ENCODE measurements at places on chromosomes 7 and 10.
A peak's percentile ranks its signal among the peaks of the same experiment; 100 is the strongest.

- H3K27me3 ChIP-seq = no peaks in the 10 kb centered on the region
- H3K4me3 ChIP-seq = peak overlapping the region; percentile 53
- H3K36me3 ChIP-seq = peaks cover 57% of the 10 kb centered on the region
- peaks cover 75% of the 10 kb centered on the region for H3K4me1 ChIP-seq
These were observed 19.1 kb downstream of the DNAJB12 start for GRCh38 chr10:72335394-72336258.

- H3K36me3 ChIP-seq = peaks cover 10% of the 10 kb centered on the region
- H3K27me3 ChIP-seq = no peaks in the 10 kb centered on the region
- no peak overlapping the region for H3K27ac ChIP-seq
- H3K4me3 ChIP-seq = no peak overlapping the region
These were observed 86.8 kb downstream of the MPLKIP start for GRCh38 chr7:40047661-40048060.

DNA sequence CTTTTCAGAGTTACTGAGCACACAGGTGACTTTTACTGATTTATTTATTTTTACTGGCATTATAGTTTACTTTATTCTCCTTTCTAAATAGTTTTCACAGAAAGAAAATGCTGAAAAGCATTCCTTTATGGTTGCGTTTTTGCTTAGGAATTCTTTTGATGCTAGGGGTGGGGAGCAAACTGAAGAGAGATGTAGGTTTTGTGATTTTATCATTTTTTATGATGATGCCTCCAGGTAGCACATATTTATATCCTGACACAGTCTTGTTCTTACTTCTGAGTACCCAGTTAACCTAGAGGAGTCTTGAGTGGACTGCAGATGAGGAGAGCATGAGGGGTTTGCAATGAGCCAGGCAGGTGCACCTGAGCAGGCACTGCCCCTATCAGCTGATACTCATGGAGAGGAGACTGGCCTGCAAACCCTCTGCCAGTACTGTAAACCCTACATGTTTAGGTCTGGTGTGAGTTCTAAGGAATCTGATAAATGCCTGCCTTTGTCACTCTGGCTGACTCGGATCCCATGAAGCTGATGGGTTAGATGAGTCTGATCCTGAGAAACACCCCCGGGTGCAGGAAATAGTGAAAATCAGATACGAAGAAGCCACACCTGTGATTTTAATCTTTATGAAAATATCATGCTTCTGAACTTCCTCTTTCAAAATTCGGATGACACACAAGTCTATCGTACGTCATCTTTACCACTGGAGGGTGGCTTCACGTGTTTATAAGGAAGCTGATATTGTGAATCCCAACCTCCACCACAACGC is 302.9 kb downstream of the WDR37 start:
- H3K27ac ChIP-seq = no peak overlapping the region
- no peak for DNase-seq
- no peaks in the 10 kb centered on the region for H3K27me3 ChIP-seq

GRCh38 chr7:28685242-28685643 is 272.9 kb downstream of the TRIL start:
- no peak overlapping the region for H3K27ac ChIP-seq
- no peaks in the 10 kb centered on the region for H3K36me3 ChIP-seq
- no peak for DNase-seq

DNA sequence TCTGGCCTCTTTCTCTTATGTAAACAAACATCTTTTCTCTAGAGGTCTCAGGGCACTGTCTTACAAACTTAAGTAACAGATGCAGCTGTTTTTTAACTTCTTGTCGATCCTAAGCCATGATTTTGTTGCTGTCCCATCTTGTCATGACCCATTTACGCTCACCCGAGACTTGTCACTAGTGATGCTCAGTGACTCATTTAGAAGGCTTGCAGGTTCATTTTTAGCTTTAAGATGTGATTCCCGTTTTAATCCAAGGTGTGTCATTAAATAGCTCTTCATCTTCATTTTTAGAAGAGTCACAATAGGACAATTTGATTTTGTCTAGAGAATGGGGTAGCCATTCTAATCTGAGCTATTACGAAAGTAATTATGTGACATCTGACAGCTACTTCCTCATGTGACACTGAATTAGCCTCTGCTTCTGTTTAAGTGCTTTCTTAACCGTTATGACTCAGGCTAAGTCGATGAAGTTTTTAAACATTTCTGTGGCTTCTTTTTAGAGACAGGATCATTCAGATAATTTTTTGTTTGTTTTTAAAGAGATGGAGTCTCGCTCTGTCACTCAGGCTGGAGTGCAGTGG is 42.7 kb downstream of the SPDYE5 start:
- no peaks in the 10 kb centered on the region for H3K4me1 ChIP-seq
- no peak overlapping the region for H3K27ac ChIP-seq
- H3K27me3 ChIP-seq = no peaks in the 10 kb centered on the region
- no peak for DNase-seq

GRCh38 chr7:365593-365992 is 75.6 kb downstream of the FOXL3 start:
- no peak overlapping the region for H3K27ac ChIP-seq
- no peaks in the 10 kb centered on the region for H3K27me3 ChIP-seq
- DNase-seq = no peak
- no peak overlapping the region for H3K4me3 ChIP-seq
- H3K4me1 ChIP-seq = peaks cover 59% of the 10 kb centered on the region

DNA sequence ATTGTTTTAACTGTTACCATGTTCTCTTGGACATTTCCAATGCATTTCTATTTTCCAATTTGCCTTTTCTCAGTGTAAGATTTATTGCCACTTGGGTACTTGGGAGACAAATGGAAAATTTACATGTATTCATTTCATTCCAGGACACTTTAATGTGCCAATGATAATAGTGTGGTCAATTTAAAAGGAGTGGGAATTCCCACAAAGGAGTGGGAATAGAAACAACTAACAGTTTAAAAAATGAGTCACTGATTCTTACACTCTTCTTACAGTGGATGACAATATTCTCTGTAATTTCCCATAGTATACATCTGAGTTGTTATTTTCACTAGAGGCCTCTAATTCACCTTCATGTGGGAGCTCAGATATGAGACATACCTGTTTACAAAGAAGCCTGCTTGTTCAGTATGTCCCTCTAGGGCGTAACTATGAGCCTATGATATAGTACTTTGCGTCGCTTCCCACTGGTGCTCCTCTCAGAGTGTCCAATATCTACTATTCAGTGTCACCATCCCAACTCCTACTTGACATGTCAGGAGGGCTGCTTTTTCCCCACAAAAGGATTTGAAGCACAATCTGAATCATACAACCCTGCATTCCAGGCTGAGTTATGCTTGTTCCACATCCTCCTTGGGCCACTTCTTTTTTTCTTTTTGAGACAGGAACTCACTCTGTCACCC is 301.3 kb downstream of the PHTF2 start:
- no peak overlapping the region for H3K27ac ChIP-seq
- DNase-seq = no peak
- no peaks in the 10 kb centered on the region for H3K4me1 ChIP-seq

- no peak overlapping the region for H3K4me3 ChIP-seq
- H3K4me1 ChIP-seq = no peaks in the 10 kb centered on the region
- no peaks in the 10 kb centered on the region for H3K36me3 ChIP-seq
These were observed 21.5 kb upstream of the C10orf120 start for GRCh38 chr10:122721111-122721510.

- no peak overlapping the region for H3K27ac ChIP-seq
These were observed 24.9 kb upstream of the TNRC18 start for GRCh38 chr7:5448378-5449037.

DNA sequence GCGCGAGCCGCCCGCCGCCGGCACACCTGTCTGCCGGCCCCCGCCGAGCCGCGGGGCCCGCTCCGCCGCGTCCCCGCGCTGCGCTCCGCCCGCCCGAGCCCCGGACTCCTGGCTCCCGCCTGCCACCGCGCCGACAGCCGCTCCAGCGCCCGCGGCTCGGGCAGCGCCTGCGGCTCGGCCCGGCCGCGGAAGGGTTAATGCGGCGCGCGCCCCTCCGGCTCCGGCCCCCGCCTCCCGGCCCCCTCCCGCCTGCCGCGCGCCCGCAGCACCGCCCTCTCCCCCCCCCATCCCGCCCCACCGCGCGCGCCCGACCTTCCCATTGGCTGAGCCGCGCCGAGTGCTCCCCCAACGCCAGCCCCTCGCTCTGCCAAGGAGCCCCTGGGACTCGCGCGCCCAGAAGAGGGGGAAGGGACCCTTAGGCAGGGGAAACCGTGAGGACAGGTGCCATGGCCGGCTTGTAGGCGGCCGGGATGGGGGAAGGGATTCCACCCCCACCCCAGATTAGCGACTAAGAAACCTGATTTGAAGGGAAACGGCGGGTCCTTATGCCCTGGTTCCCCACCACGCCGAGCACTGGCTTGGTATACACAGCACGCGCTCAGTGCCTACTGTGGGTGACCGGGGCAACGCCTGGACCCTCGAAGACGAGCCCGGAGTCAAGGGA is at the start of gene KCNH2:
Gene KCNH2 (minus strand): TSS at position 196 of the 664 bp plus-strand sequence. CDS start 408 bp downstream, outside the sequence.
- H3K27ac ChIP-seq = no peak within 1 kb of the TSS
- DNase-seq = no peak
- H3K27me3 ChIP-seq = peaks cover 57% of the 10 kb centered on the region
- H3K36me3 ChIP-seq = peaks cover 2% of the 10 kb centered on the region
- peaks cover 28% of the 10 kb centered on the region for H3K4me1 ChIP-seq

- peak overlapping the region; percentile 35 for H3K27ac ChIP-seq
- no peaks in the 10 kb centered on the region for H3K36me3 ChIP-seq
- no peaks in the 10 kb centered on the region for H3K27me3 ChIP-seq
- peaks cover 10% of the 10 kb centered on the region for H3K4me1 ChIP-seq
These were observed 177.5 kb downstream of the RELN start for GRCh38 chr7:103811997-103812396.

DNA sequence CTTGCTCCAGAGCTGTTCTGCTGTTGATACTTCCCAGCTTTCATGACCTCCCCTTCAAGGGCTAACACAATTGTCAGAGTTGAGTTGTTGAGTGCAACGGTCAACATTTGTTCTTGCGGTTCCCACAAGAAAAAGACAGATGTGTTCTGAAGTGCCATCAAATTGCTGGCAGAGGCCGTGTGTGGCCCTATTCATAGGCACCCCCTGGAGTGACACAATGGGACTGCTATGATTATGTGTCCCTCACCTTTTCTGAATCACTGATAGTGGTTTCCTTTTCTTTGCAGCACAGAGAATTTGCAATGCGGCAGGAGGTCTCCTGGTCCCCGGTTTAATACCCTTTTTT is 5.8 kb upstream of the IGFBP1 start:
- peaks cover 14% of the 10 kb centered on the region for H3K27me3 ChIP-seq
- no peaks in the 10 kb centered on the region for H3K4me1 ChIP-seq
- DNase-seq = no peak
- H3K36me3 ChIP-seq = no peaks in the 10 kb centered on the region
- H3K27ac ChIP-seq = no peak overlapping the region
- no peak overlapping the region for H3K4me3 ChIP-seq

All from activated CD8-positive, alpha-beta T cell treated with anti-CD3 and anti-CD28 coated beads, Interleukin-2, amount 10 ng/mL, durations not matched to agents 7 days and 5 days (primary cell).